ENCODE measurements at places on chromosomes 16 and 17. TPM values are rescaled to one million over a fixed set of nuclear protein-coding genes. Genes with fewer than 3 reads are reported as not detected.

DNA sequence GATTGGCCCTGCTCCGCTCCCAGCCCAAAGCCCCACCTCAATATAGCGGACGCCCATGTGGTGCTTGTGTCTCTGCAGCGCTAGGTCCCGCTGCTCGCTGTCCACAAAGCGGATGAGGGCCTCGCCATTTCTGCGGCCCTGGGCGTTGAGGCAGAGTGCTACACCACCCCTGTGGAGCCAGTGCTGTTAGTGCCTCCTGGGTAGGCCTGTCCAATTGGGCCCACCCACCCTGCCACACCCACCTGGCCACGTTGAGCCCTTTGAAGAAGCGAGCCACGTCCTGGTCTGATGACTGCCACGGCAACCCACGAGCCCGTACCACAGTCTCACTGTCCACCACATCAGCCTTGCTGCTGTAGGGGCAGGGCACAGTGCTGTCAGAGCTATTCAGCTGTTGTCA lies 3.6 kb downstream of the ESRP2 start:
- no peak for DNase-seq

Gene HSD17B1
- total RNA-seq, result 0.86 TPM

Gene TBX2
- 8.5 TPM for total RNA-seq

- peak; percentile 28 for DNase-seq
These were observed 5.9 kb upstream of the UTP6 start for GRCh38 chr17:31907342-31907962.

DNA sequence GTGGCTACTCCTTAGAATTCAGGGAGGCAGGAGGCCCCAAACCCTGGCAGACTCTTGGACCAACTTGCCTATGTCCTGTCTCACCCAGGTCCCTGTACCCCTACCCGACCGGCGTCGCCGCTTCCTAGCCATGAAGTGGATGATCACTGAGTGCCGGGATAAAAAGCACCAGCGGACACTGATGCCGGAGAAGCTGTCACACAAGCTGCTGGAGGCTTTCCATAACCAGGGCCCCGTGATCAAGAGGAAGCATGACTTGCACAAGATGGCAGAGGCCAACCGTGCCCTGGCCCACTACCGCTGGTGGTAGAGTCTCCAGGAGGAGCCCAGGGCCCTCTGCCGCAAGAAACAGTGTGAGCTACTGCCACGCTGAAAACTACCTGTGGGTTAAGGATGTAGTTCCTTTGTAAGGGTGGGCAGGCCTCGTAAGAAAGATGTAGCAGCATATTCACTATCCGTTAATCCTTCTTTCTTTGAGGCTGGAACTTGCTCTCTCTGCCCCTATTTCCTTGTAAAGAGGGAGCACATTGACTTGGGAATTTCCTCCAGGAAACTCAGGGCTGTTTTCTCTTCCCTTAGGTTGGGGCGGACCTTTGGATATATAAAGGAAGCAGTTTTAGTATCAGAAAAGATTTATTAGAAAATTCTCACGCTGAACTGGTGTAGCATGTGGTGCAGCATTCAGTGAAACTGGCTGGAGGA lies 4.1 kb downstream of the MRPS7 start:
- no peak for DNase-seq

- no peak for DNase-seq
These were observed 206.3 kb upstream of the FOXF1 start for GRCh38 chr16:86303787-86304678.

Gene FADS6
- not detected for total RNA-seq

Gene ZNF594
- 1.7 TPM for total RNA-seq

GRCh38 chr16:1534021-1535020 lies 855 bp downstream of the TMEM204 start:
- DNase-seq, result no peak

DNA sequence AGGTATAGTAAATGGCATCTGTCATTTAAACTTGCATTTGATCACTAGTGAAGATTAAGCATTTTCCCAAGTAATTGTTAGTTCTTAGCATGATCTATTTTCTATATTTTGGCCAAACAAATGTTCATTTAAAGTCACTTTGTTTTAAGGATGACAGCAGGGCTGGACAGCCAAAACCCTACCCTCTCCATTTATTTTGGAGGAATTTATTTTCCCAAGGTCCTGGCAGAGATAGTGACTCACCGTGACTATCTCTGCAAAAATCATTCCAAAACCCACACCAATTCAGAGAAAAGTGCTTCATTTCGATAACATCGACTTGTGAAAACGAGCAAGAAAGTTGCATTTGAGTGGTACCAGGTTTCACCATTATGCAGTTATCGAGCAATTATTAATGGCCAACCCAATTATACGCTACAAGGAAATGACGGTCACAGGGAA lies 665 bp upstream of the AKAP1 start:
- DNase-seq, result peak; percentile 51

GRCh38 chr16:19512297-19512696 lies 9.6 kb downstream of the GDE1 start:
- no peak for DNase-seq

Gene SPATA22
- total RNA-seq, result not detected

- no peak for DNase-seq
These were observed 6.8 kb downstream of the COTL1 start for GRCh38 chr16:84611041-84611440.

Gene BCL6B
- total RNA-seq, result 0.12 TPM

Gene RAMP2
- total RNA-seq, result not detected

- peak; percentile 17 for DNase-seq
These were observed 65.0 kb downstream of the MRM3 start for GRCh38 chr17:846901-847843.

GRCh38 chr17:20961586-20961985 lies 81.2 kb downstream of the USP22 start:
- no peak for DNase-seq

DNA sequence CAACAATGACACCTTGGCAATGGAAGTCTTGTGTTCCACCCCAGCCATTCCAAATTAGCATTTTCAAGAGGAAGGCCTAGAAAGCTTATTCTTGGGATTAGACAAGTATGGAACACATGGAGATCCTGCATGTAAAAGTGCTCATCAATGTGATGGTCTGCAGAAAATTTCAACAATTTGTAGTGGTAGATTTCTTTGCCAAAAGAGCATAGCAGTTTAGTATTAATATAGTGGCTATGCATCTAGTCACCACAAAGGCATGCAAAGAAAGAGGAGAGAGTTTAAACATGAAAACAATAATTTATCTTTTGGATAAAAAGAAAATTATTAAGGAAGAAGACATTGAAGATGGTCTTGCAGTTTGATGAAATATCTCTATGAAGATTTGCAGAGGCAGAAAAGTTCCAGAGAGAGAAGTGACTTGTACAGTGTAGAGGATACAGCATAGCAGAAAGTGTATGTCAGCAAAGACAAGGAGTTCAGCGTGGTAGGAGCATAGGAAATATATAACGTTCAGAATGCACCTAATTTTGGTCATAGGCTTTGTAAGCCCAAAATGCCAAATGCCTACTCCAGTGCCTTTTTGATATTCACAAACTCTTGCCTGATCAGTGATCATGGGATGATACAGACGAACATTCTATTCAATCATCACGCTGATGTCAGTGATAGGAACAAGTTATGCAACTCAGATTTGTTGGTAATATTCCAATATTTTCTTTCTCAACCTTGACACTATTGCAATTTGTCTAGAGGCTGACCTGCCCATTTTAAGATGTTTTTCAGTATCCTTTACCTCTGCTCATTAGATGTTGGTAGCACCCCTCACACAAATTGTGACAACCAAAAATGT lies 727.9 kb upstream of the SOX9 start:
- DNase-seq, result peak; percentile 41

- DNase-seq, result peak; percentile 32
These were observed 7.2 kb upstream of the AGRP start for GRCh38 chr16:67490335-67491096.

- DNase-seq, result no peak
These were observed 42.8 kb upstream of the GCSH start for GRCh38 chr16:81138831-81139557.

Gene ASIC2
- total RNA-seq, result 0.11 TPM

All from PC-3 (cell line).